Effector memory CD8-positive, alpha-beta T cell (primary cell): ENCODE measurements at places on chromosomes 1 and 21.

DNA sequence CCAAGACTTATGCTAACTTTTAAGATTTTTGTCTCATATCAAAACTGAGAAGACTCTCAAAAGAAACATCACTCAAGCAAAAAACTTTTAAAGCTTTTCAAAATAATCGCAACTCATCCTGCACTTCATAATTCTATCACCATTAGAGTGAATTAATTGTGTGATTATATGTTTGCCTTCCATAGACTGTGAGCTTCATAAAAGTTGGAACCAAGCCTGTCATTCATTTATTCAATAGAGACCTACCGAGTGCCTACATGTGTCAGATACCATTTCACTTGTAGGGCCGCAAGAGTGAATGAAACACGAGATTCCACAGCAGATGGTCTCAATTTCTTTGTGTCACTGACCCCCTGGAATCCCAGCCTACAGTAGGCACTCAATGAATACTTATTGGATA, 106.4 kb downstream of the RHOU start:
- DNase-seq: no peak

GRCh38 chr1:170657275-170657853, 6.6 kb upstream of the PRRX1 start:
- no peak for DNase-seq

DNA sequence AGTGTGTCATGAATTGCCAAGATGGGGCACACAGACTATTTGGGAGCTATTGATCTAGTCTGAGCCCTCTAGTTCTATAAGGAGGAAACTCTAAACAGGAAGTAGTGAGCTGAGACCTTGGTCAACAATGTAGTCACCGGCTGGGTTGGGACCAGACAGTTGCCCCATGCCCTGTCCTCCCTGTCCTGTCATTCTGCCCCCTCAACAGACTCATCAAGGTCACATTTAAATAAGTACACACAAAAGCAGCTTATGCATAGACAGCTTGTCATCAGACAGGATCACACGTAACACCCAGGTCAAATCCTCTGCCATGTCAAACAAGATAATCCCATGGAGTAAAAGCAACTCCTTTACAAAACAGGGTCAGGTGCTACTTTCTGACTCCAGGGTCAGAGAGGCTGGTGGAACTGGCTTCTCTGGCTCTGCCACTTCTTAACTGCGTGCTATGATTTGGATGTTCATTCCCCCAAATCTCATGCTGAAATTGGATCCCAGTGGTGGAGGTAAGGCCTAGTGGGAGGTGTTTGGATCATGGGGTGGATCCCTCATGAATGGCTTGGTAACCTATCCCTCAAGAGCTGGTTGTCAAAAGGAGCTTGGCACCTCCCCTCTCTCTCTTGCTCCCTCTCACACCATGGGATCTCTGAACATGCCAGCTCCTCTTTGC, 128.9 kb downstream of the HIVEP3 start:
- DNase-seq: no peak

GRCh38 chr1:19390901-19391595, 78.9 kb downstream of the SLC66A1 start:
- DNase-seq: peak; percentile 67

DNA sequence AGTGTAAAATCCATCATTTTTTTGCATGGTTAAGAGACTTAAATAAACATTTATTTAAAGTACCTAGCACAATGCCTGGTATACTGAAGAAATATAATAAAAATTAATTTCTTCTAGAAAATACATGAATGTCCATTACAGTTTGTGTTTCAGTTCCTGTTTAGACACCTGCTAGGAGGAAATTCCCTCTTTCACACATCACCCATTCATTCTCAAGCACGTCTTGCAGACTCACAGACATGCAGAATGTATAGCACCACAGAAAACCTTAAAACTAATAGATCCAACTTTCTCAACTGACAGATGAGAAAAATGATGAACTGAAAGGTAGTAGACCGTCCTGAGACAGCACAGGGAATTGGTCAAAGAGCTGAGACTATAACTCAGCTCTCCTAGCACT, 172.2 kb upstream of the C8B start:
- DNase-seq: no peak

DNA sequence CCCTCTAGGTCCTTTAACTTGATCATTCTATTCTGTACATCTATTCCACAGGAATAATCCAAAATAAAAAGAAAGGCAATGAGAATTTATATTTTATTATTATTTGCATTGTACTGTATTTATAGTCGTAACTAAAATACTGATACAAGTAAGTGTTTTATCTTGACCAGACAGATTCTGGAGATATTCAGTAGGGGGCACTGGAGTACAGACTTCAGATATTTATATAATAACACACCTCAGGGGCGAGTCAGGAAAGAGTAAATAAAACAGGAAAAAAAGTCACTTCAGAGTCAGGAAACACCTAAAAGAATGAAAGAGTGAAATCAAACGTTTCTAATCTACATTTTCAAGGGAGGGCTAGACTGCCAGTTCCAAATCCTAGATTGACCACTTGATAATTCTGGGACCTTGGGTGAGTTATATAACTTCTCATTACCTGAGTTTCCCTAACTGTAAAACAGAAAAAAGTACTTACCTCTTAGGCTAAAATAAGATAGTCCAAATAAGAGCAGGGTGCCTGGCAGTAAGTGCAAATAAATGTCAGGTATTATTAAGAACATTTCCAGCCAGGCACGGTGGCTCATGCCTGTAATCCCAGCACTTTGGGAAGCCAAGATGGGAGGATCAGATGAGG, 31.1 kb upstream of the MTF1 start:
- peak; percentile 6 for DNase-seq

GRCh38 chr1:40130892-40131291, 30.3 kb upstream of the RLF start:
- DNase-seq: no peak

DNA sequence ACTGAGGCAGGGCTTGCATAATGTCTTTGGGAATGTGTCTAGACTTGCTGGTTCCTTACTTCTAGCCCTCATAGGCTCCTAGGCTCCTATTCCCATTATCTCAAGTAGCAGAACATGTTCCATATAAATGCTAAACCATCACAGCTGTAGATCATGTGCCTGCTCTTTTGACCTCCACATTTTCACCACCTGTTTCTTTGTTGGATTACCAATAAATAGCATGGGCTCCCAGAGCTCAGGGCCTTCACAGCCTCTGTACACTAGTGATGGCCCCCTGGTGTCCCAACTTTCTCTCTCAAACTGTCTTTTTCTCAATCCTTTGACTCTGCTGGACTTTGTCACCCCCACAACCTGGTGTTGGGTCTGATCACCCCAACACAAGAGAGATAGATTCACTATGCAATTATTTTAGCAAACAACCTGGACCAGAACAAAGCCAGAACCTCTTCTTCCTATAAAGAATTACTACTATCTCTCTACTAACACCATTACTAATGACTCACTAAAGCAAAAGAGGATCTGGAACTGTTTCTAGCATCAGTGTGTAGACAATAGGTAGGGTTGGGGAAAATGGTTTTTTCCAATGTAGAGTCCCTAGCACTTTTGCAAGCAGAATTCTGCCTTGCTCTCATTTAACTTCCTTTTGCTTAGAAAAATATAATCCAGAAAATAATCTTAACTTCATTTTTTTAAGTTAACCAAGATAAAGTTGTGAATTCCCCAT, 51.7 kb downstream of the WLS start:
- DNase-seq: no peak

DNA sequence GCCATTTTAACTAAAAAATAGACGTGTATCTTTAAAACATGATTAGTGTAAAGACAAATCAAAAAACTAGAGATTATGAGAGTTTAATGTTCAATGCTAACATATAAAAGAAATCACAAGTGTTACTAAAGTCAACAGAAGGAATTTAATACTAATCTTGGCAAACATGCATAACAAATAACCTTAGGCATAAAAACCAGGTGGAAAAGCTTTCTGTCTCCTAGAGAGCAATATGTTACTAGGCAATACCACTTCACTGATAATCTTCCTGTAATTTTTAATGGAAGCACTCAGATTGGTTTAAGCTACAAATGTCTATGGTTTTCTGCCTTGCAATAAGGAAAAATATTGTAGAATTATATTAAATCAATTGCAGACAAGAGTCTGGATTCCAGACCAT, 121.9 kb downstream of the NME7 start:
- DNase-seq: no peak

DNA sequence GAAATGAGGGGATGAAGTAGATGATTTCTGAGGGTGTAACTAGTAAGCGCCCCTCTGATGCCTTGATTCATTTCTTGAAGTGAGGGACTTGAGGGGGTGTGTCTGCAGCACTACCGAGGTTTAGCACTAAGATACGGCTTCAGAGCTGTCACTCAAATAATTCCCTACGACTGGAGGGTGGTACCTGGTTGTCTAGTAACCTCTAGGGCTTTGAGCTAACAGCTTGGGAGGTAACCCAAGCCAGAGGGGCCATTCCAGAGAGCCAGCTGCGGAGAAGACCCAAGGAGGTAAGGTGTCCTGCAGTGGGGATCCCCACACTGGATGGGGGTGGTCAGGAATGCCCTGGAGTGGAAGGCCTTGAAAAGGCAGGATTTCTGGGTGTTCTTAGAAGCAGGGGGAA, at the start of gene TTC24:
Gene TTC24 (plus strand): TSS at position 252 of the 400 bp plus-strand sequence. CDS start 1,642 bp downstream, outside the sequence.
- DNase-seq: no peak

DNA sequence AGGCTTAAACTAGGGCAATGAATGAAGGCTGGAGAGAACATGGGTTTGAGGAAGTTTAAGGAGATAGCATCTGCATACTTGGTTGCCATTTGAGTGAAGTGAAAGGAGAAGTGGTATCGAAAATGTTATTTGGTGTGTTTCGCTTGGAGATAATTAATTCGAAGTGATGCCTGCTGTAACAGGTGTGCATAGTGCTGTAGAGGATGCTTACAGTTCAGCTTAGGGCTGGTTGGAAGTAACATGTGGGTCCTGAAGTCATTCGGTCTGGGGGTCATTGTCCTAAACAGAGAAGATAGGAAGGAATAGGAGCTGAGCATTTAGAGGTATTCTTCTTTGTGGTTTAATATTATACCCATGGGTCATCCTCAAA, 301 bp upstream of the NUDT17 start:
- no peak for DNase-seq

- DNase-seq: no peak
Observed at GRCh38 chr1:205276689-205277065, 44.9 kb downstream of the NUAK2 start.

DNA sequence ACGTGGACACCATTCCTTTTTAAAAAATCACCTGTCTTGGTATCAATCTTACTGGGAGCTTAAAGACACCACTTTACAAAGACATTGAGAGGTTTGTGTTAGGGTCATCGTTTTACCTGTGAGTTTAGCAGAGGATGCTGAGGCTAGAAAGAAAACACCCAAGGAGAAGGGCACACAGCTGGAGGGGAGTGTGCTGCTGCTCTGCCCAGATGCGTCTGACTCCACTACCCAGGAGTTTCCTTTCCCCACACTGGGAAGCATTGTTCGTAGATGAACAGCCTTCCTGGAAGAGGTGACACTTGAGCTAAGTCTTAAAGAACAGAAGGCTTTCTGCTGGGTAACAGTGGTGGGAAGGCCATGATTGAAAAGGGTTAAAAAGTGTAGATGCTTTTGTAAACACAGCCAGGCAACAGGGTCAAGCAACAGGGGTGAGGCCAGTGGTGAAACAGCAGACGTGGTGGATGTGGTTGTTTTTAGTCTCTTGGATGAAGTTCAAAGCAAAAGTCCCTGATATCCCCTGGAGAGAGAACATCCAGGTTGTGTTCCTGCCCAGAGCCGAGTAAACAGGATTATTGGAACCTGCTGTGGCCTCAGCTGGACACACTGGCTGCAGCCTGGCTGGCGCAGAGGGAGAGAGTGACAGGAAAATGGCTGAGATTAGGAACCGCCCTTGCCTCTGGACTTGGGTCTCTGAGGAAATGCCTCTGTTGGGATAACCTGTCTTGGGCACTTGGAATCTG, 198.6 kb upstream of the JUN start:
- no peak for DNase-seq

GRCh38 chr1:22275626-22276395, 132.9 kb upstream of the WNT4 start:
- peak; percentile 4 for DNase-seq

DNA sequence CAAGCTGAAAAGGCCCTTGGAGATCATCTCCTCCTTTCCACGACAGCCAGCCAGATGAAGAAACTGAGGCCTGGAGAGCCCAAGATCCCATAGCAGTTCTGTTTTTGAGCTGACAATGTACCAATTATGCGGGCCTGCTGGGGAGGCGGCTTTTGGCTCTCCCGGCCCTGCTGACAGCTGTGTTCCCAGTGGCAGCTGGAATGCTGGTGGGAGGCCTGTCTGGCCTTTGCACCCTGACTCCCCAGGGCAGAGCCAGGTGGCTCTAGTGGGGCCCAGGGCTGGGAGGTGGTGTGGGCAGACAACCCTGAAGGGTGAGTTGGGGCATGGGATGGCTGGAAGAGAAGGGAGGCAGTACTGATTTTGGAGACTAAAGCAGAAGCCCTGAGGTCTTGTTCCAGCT, 30.7 kb upstream of the WASF2 start:
- no peak for DNase-seq

DNA sequence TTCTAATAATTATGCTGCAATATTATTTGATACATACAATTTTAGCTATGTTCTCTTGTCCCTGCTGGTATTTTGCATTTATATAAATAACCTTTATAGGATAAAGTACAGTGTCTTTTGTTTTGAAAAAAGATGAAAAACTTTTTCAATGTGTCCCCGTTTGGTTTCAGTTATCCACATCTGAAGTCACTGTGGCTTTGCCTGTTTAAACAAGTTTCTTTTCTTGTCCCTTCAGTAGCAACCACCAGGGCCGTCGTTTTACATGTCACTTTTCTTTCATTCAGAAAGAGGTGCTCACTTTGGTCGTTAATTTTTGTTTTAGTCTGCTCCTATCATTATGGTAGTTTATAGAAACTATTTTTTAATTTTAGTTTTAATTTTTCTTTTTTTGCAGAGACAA, 41.4 kb downstream of the RABGAP1L start:
- no peak for DNase-seq

- DNase-seq: no peak
Observed at GRCh38 chr1:99986656-99987225, 16.9 kb downstream of the SLC35A3 start.

DNA sequence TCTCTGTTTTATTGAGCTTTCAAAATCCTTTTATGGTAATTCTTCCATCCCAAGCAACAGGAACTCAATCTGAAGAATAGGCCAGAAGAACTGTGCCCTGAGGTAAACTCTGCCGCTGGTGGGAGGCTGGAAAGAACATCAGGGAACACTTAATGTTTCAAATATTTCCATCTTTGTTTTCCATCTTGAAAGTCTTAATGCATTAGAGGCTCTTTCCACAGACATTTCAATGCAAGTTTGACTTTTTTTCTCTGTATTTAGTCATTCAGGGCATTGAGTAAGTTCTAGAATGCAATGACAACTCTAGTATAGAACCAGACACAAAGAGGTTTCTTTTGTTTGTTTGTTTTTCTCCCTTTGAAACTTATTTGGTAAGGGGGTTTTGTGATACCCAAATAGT, 61.5 kb downstream of the KIAA0040 start:
- no peak for DNase-seq

- DNase-seq: no peak
Observed at GRCh38 chr1:211735208-211736170, 60.1 kb upstream of the NEK2 start.

GRCh38 chr1:67830226-67830625, 3.0 kb downstream of the GNG12 start:
- no peak for DNase-seq

- no peak for DNase-seq
Observed at GRCh38 chr21:27291006-27291405, 324.1 kb upstream of the ADAMTS5 start.

GRCh38 chr1:151311011-151311410, 16.2 kb downstream of the PI4KB start:
- no peak for DNase-seq

- no peak for DNase-seq
Observed at GRCh38 chr1:166377896-166378295, 211.1 kb upstream of the FAM78B start.
